ENCODE measurements at places on chromosomes 13 and 19. TPM values are rescaled to one million over a fixed set of nuclear protein-coding genes. Genes with fewer than 3 reads are reported as not detected.

DNA sequence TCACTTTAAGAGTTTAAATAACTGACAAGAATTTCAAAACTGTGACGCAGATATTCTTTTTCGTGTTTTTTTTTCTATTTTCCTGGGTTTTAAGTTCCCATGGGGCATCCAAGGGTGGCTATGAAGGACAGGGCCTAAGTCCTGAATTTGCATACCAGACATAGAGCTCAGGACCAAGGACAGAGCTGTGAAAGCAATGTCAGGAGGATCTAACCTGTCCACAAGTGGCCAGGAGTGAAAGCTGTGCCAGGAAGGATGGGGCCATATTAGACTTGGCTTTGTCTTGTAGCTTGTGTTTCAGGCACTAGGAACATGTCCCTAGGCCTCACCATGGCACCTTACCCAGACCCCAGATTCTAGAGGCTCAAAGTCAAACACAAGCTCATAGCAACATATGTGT lies 289.4 kb upstream of the MIR17HG start:
- peak; percentile 28 for DNase-seq

GRCh38 chr13:99416411-99417121 lies 84.7 kb upstream of the TM9SF2 start:
- DNase-seq, result no peak

GRCh38 chr13:73580513-73581267 lies 521.9 kb downstream of the KLF5 start:
- DNase-seq, result no peak

NKPD1 gene
- not detected for total RNA-seq

GRCh38 chr13:61045251-61045650 lies 370.4 kb downstream of the PCDH20 start:
- no peak for DNase-seq

DNA sequence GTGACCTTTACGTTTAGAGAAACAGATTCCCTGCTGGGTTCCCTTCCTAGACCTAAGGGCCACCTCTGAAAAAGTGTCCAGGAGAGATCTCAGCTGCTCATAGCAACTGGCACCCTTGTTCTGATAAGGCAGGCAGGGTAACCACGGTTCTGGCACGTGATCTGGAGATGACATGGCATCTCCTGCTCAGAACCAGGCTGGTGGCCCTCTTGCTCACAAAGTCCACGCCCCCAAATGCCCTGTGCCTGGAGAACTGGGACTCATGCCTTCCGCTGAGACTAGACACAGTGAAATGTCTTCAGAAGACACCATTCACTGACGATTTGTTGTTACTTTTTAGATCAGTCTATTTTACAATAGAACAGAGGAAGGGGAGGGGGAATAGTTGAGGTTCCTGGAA lies 174.1 kb downstream of the ZNF536 start:
- no peak for DNase-seq

GFY gene
- total RNA-seq, result not detected

- DNase-seq, result peak; percentile 77
These were observed 8.1 kb upstream of the FXYD3 start for GRCh38 chr19:35107545-35107944.

GRCh38 chr13:42906257-42906656 lies 85.8 kb downstream of the EPSTI1 start:
- DNase-seq, result no peak

GRCh38 chr19:4715529-4716221 lies 8.0 kb downstream of the DPP9 start:
- DNase-seq, result no peak

- DNase-seq, result no peak
These were observed 9.1 kb upstream of the SIN3B start for GRCh38 chr19:16820056-16820455.

GRCh38 chr13:111901267-111901915 lies 165.6 kb upstream of the SOX1 start:
- no peak for DNase-seq

DNA sequence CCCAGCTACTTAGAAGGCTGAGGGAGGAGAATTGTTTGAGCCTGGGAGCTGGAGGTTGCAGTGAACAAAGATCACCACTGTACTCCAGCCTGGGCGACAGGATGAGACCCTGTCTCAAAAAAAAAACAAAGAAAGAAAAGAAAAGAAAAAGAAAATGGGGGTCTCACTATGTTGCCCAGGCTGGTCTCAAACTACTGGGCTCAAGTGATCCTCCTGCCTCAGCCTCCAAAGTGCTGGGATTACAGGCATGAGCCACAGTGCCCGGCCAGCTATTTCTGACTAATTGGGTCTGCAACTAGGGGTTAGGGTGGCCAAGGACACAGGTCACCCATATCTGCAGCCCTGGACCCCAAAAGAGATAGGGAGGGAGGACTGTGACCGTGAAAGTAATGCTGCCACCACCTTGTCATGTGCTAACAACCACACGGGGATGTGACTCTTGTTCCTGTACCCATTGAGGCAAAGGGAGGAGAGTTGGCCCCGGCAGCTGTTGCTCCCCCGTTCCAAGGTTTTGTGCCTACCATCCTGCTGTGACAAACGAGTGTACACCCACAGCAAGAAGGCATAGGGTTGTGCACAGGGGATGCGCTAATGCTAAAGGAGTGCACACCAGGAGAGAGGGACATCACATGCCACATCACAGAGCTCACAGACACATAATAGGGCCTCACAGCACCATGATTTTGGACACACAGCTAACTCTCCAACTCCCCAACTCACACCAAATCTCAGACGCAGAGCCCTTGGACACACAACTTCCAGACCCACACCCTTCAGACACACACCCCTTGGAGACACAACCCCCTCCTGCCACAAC lies 619 bp downstream of the MEF2B start:
- DNase-seq, result no peak

FCER2 gene
- total RNA-seq, result not detected

DNA sequence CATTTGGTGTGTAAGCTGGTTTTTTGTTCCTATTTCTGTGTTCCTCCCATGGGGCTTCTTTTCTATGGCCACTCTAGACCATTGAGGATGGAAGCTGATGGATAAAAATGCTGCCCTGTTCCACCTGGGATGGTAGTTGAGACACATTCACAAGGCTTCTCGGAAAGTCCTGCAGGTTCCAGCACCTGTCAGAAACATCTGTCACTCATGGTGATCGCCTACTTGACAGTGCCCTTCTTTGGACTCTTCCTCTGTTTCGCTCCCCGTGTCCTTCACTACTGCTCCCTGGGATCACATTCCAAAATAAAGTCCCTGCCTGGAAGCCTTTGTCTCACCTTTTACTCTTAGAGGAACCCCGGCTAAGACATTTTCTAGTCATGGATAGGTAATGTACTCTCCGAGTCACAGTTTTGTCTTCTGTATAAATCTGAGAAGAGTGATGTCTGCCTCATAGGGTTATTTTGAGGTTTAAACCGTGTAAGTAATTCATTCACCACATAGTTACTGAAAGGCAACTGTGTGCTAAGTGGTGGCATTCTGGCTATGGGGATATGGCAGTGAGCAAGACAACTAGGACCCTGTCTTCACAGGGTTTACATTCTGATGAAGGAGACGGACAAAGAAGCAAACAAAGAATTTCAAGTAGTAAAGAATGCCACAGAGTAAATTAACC lies 21.0 kb downstream of the UBAC2 start:
- no peak for DNase-seq

GRCh38 chr13:32278426-32278825 lies 36.7 kb downstream of the ZAR1L start:
- DNase-seq, result no peak

LGALS14 gene
- total RNA-seq, result not detected

DNA sequence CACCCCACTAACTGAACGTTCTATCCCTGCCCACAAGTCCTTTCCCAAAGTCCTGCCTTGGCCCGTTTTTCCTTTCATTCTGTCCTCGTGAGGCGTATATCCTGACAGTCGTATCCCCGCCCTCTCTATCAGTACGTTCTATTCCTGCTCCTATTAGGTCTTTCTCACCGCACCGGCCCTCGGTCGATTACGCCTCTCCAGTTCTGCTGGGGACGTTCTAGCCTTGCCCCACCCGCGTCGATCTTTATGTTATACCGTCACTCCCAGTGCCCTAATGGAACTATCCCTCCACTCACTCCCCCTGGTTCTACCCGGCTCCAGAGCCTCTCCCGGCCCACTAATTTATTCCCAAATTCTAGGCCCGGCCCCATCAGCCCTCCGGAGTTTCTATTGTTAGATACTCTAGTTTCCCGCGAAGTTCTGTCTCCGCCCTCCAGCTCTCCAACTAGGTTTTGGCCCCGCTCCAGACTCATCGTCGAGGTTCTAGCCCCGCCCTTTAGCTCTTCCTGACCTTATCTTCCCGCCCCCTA lies 2.0 kb downstream of the PLAUR start:
- DNase-seq, result no peak

PRX gene
- 2.0 TPM for total RNA-seq

CTXN1 gene
- total RNA-seq, result 24.3 TPM

TUBB4A gene
- total RNA-seq, result 12.6 TPM

FXYD1 gene
- not detected for total RNA-seq

DNA sequence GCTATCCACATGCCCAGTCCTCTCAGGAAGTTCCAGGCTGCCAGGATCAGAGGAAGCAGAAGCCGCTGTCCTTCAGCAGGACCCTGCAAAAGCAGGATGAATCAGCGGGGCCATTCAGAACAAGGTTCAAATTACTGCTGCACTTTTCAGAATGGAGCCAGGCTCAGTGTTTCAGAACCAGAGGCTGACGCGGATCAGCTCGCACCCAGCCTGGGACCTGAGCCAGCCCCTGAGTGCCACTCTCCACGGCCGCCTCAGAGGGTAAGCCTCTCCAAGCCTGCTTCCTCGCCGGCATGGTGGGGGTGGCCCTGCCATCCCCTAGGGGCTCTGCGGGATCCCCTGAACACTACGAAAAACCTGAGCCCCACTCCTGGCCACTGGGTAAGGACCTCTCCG lies 24.7 kb downstream of the RASA3 start:
- DNase-seq, result no peak

NUMBL gene
- 23.7 TPM for total RNA-seq

GRCh38 chr13:113907635-113908617 lies 44.0 kb upstream of the GAS6 start:
- DNase-seq, result peak; percentile 78

ACP7 gene
- total RNA-seq, result 0.03 TPM

- no peak for DNase-seq
These were observed 15.7 kb downstream of the PNPLA6 start for GRCh38 chr19:7550987-7551761.

DNA sequence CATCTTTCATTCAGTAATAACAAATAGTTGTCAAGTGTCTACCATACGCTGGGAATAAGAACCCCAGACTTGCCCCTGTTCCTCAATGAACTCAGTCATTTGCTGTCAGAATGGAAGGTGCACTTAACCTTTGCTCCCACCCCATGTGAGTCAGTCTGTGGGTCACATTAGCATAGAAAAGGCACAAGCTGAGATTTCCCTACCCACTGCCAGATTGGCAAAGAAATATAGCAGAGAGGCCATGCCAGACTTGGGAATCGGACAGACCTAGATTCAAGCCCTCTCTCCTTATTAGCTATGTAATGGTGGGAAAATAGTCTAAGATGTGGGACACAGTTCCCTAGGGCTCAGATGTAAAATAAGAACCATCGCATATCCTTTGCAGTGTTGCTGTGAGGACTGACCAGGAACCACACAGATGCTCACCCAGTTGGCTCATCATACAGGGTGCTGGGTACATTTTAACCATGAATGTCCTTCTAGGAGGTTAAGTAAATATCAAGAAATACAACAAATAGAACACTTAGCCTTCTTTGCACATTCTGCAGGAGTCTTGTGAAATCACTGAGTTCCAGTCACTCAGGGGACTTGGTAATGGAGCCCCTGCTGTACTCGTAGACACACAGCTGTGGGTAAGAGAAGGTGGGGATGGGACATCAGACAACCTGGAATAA lies 218.2 kb downstream of the FGF14 start:
- DNase-seq, result no peak

KHSRP gene
- total RNA-seq, result 131 TPM

ZNF681 gene
- total RNA-seq, result 0.19 TPM

GRCh38 chr19:4051175-4052101 lies 15.3 kb downstream of the ZBTB7A start:
- DNase-seq, result peak; percentile 85

Measured in A172 (cell line).